ENCODE measurements at places on chromosomes 12 and 14.
A peak's percentile ranks its signal among the peaks of the same experiment; 100 is the strongest.

DNA sequence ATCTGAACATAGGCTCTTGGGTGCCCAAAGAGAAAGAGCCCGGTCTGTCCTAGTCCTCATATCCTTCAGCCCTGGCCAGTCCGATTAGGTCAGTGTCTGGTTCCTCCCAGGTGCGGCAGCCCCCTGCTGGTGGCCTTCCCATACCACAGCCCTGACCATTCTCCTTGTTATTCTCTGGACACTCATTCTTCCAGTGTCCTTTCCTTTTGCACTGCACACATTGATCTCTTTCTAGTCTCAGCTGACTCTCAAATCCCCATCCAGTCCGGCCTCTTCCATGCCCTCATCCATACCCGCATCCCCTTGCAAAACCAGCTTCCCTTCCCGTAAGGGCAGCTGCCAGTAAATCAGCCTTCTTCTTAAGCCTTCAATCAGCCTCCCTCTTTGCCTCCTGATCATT lies 1316.3 kb downstream of the TMEM121 start:
- no peak for DNase-seq

DNA sequence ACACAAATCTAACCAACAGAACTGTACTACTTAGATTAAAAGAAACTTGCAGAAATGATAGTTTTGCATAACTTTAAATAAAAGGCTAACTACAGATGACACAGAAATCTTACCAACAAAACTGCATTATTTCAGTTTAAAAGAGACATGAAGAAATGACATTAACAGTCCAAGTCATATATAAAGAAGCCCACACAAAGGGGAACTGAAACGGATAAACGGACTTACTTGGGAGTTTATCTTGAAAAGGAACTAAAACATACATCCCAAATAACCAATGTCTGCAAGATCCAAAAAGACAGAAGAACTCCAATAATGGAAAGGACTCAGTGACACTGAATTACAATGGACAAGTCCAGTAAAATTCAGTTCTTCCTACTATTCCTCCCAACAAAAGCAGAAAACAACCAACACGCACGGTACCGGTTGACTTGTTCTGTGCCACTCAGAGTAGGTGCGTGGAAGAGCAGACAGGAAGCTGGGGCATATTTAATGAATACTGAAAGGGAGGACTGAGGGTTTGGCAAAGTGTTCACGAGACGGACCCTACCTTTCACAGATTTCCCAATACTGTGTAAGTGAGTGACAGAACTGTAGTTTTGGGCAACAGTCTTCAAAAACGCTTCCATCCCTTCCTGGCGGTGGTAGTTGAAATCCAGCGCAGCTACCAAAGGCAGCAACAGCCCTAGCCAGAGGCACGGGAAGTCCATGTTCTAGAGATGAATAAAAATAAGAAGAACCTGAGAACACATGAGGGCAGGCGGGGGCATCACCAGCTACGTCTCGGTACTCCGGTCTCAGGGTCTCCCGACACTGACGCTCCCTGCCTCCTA lies 627 bp downstream of the CPM start:
- no peak for DNase-seq

DNA sequence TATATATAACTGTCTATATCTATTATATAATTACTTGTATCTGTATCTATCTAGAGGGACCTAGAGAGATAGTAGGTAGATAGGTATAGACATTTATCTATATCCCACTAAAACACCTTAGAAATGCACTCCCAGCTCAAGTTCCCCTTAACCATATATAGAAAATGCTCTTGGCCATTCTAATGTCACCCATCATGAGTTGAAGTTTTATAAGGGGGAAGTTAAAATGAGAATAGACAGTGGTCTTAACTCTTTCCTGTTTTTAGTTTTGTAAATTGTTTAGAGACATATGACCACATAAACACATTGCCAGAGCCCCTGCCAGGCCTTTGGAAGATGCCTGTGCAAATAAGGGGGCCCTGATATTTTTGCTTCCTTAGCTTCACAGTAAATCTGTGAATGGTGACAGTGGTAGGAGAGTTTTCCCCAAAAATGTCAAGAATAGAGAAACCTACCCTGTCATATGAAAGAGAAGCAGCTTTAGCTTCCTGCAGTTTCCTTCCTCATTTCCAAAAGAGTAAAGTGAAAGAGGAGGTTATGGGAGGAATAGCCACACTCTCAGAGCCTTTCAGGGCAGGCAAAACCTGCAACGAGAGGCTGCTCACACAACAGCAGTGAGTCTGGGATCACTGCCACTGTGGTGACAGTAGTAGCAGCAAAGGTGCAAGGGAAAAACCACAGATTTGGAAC lies 45.5 kb downstream of the MGST1 start:
- DNase-seq = no peak

DNA sequence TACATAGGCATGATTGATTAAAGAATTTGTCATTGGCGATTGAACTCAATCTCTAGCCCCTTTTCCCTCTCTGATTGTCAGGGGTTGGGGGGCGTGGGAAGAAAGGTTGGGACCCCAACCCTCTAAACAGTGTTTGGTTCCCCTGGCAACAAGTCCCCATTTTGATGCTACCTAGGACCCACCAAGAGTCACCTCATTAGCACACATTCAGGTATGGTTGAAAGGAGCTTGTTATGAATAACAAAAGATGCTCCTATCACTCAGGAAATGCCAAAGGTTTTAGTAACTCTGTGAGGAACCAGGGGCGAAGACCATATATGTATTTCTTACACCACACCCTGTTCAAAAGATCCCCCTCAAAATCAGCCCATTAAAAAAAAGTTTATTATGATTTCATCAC lies 14.3 kb downstream of the RNF212B start:
- DNase-seq = no peak

DNA sequence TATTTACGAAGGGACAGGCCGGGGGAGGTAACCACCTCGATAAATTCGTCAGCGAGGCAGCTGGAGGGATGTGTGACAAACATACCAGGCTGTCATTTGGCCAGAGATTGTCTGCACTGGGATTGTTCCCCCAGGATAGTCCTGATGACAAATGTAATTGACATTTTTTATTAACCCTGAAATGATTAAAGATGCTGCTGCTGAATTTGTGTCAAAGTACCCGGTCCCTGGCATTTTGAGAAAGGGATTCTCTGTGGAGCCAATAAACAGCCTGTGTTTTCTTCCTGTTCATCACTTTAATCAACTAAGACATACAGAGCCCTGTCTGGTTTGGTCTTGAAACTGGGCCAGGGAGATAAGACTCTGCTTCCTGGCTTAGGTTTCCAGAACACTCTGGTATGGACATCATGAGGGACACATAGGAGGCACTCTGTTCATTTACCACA lies 117.6 kb downstream of the SLC25A47 start:
- no peak for DNase-seq

- no peak for DNase-seq
These were observed 91.4 kb downstream of the SUDS3 start for GRCh38 chr12:118467641-118468305.

- no peak for DNase-seq
These were observed 36.3 kb upstream of the PLEKHA5 start for GRCh38 chr12:19093218-19093617.

- no peak for DNase-seq
These were observed 1.1 kb downstream of the KDM5A start for GRCh38 chr12:388012-388411.

- DNase-seq = peak; percentile 84
These were observed 32.3 kb downstream of the NINJ2 start for GRCh38 chr12:630656-631632.

GRCh38 chr12:64025174-64025958 lies 180.9 kb downstream of the SRGAP1 start:
- no peak for DNase-seq

GRCh38 chr12:43638806-43639205 lies 86.8 kb upstream of the ADAMTS20 start:
- no peak for DNase-seq

DNA sequence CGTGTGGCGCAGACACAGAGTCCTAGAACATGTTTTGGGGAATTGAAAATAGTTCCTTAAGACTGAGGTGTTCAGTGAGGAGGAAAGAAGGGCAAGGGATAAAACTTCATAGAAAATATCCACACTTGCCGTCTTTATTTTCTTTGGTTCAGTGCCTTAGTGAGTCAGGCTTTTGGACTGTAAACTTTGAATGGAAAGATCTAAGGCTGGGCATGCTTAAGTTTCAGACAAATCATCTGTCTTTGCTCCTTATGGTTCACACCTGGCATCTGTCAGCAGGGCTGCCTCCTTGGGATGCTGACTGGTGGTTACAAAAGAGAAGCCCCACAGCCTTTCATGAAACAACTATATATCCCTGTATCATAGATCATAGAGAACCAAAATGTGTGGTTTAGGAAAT lies 136.3 kb upstream of the PRICKLE1 start:
- DNase-seq = no peak

- DNase-seq = no peak
These were observed 64.9 kb downstream of the LGR5 start for GRCh38 chr12:71504476-71504875.

- DNase-seq = no peak
These were observed 48.1 kb upstream of the OTX2 start for GRCh38 chr14:56858422-56858821.

DNA sequence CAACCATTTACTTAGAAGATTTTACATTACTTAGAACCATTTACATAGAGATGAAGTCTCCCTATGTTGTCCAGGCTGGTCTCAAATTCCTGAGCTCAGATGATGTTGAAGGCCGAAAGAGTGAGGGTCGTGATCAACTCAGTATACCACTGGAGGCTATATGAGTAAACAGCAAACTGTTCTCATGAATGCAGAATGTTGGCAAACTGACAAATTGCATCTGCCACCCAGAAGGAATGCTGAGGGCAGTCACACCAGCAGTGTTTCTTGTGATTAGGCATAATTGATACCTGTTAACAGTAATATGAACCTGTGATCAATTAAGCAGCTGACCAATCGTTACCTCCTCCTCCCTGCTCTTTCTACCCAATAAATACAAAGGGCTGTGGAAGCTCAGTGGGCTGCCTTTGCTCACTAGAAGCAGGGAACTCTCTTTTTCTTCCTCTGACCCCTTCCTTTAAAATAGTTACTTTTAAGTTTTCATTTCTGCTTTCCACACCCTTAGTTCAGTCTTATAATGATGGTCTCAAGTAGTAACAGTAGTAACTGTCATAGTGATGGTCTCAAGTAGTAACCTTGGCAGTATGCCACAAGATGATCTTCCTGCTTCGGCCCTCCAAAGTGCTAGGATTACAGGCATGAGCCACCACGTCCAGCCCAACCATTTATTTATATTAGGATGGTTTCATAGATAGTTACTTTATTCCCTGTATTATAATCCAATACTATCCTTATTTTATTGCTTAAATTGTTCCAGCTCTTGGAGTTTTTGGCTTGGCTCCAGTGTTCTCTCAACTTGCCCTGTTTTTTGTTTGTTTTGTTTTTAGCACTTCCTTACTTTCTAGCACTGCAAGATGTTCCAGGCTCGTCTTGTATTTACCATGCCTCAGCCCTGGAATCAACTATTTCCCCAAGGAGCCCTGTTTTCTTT lies 25.8 kb downstream of the LIMA1 start:
- no peak for DNase-seq

- DNase-seq = no peak
These were observed 115.7 kb downstream of the NCOR2 start for GRCh38 chr12:124451637-124452243.

DNA sequence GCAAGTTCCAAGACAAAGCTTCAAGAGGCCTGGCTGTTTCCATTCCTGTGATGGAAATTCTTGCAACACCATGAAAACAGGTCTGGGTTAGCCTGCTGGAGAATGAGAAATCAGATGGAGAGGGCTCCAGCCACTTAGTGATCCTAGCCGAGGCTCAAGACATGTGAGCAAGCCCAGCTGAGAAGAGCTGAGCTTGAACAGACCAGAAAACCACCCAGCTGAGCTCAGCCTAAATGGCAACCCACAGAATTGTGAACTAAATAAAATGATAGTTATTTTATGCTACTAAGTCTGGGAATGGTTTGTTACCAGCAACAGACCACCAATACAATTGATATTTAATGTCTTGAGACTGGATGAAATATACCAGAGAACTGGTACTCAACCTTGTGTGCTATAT lies 494.5 kb downstream of the RMST start:
- no peak for DNase-seq

DNA sequence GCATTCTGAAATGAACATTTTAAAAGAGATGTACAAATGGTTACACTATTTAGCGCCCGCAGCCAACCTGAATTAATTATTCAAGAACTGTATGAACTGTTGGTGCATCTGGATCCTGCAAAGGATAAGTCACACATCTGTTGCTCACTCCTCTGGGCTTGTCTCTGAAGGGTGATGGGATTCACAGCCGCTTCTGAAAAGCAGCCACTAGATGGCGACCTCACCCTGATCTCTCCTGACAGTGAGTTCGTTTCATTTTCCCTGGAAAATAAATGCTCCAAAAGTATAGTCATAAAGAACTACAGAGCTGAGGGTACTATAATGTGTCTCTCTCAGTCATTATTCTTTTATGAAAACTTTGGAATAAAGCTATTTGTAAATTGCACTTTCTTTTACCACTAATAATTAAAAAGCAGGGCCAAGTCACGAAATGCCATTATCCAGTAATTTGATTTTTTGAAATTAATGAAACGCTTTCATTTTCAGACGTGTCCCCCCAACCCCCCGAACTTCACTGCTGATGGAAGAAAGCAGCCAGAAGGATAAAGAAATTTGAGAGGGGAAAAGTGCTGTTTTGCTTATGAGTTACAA lies 789.6 kb downstream of the NRXN3 start:
- peak; percentile 19 for DNase-seq

DNA sequence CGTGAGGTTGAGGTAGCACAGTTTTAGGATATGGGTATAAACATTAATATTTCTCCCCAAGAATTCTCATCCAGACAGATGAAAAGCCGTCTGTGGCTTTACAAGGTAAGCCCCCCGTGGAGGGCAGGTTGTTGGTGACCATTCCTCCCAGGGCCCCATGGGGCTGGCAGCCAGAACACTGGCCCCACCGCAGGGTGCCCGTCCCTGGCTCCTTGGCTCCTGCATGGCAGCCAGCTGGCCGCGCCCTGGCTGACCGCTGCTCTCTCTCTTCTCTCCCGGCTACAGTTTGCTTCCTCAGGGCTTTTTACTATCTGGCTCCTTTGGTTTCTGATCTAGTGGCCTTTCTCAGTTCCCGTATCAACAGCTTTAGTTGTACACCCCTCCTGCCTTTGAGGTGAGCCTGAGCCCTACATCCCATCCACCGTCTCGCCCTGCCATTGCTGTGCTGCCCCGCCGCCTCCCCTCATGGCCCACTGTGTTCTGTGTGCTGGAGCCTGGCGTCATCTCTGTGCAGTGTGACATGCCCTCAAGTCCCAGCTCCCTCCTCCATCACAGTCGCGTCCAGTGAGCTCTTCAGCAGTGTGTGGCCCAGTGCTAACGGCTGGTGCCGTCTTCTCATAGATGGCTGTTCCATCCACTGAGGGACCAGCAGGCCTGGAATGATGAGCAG lies 25.8 kb downstream of the RAB35 start:
- DNase-seq = no peak

Measured in T-helper 1 cell (primary cell).